ENCODE measurements at places on chromosomes 2 and 18.

- DNase-seq, result no peak
These were observed 59.6 kb downstream of the ATOH8 start for GRCh38 chr2:85813211-85813981.

DNA sequence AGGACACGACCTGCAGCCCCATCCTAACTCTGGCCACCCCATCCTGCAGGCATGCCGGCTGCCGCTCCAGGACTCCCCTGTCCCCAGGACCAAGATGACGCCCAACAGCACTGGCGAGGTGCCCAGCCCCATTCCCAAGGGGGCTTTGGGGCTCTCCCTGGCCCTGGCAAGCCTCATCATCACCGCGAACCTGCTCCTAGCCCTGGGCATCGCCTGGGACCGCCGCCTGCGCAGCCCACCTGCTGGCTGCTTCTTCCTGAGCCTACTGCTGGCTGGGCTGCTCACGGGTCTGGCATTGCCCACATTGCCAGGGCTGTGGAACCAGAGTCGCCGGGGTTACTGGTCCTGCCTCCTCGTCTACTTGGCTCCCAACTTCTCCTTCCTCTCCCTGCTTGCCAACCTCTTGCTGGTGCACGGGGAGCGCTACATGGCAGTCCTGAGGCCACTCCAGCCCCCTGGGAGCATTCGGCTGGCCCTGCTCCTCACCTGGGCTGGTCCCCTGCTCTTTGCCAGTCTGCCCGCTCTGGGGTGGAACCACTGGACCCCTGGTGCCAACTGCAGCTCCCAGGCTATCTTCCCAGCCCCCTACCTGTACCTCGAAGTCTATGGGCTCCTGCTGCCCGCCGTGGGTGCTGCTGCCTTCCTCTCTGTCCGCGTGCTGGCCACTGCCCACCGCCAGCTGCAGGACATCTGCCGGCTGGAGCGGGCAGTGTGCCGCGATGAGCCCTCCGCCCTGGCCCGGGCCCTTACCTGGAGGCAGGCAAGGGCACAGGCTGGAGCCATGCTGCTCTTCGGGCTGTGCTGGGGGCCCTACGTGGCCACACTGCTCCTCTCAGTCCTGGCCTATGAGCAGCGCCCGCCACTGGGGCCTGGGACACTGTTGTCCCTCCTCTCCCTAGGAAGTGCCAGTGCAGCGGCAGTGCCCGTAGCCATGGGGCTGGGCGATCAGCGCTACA, 2.1 kb downstream of the GPBAR1 start:
- no peak for DNase-seq

DNA sequence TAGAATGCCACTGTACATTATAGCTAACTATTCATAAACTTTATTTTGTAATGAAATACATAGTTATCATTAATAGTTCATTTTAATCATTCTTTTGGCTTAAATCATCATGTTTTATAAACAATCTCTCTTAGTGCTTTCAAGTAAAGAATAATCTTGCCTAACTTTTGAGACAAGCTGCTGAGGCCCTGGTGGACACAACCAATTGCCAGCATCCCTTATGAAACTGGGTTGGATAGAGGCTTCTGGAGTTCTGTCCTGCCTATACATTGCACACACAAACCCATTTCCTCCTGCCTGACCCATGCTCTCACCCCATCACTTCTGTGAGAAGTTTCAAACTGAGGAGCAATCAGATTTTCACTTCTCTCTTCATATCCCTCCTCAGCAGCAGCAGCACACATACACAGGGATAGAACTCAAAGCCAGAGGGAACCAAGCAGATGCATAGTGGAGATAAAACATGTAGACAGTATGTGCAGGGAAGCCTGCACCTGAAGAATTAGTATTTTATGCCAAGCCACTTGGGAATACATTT, 450.0 kb upstream of the SLC14A2 start:
- no peak for DNase-seq

DNA sequence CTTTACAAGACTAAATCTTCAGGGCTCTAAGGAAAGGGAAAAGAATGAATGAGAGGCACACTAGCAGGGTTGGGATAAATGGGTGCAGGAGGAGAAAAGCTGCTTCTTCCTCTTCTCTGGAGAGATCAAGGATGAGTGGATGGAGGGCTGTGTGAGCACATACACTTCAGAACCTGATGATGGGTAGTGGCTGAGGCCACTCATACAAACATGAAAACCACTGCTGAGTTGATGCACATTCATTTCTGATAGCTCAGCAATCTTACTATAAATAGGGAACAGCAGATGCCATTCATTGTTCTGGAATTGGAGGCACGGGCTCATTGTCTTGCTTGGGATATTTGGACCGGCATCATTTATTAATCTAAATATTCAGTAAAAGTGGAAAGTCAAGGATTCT, 152.4 kb upstream of the KCTD1 start:
- DNase-seq, result no peak

- DNase-seq, result no peak
These were observed 332.2 kb downstream of the OSR1 start for GRCh38 chr2:19026261-19026660.

DNA sequence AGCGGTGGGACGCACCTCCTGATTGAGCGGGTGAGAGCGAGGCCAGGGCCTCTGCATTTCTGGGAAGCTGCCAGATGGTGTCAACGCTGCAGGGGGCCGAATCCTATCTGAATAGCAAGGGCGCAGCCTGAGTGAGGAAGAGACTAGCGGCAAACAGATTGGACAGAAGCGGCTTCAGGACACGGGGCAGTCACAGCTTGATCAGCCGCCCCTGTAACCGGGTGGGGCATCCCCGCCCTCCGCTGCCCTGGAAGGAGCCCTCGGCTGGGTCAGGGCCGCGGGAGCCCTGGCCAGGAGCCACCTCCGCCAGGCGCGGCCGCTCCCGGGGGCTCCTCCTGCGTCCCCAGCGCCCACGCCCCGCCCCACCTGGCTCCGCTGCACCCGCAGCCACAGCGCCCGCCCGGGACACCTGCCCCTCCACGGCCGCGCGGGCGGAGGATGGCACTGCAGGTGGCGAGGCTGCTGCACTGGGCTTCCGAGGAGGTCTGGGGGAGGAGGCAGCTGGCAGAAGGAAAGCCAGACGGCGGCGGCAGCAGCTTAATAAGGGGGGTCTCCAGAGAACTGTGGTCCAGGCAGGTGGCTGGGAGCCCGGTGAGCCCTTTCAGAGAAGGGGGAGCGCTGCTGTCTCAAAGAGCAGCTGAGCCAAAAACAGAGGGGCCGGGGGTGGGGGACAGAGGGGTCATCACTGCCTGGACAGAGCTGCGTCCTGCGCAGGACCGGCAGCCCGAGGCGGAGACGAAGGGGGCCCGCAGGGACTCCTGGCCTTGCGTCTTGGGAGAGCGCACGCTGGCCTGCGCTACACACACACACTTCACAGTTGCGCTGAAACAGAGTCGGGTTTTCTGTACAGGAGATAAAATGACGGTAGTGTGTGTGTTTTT, 18.8 kb upstream of the SOX11 start:
- DNase-seq, result no peak

- DNase-seq, result no peak
These were observed 38.0 kb downstream of the SLC4A1AP start for GRCh38 chr2:27701676-27702075.

- DNase-seq, result no peak
These were observed 5.4 kb upstream of the IL1R2 start for GRCh38 chr2:101986376-101986775.

DNA sequence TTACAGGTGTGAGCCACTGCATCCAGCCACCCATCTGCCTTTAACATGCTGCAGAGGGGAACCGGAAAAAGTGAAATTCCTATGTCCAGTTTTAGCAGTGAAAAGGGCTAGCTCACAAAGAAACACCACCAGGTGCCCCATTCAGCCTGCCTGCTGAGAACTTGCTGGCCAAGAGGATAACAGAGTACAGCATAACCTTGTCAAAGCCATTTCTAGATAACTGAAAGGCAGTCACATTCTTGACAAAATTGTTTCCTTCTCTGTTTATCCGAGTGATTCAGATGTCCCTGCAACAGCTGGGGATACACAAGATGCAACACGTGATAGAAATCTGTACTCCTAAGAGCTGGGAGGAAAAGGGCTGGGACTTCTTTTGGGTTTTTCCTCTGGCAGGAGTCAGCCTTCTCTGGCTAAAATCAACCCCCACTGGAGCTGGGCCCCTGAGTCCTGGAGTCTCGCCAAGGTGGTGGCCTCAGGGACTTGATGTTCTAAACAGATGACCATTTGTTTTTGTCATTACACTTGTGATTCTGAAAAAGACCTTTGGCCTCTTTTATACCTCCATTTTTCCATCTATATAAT, 505.4 kb downstream of the BCL11A start:
- no peak for DNase-seq

DNA sequence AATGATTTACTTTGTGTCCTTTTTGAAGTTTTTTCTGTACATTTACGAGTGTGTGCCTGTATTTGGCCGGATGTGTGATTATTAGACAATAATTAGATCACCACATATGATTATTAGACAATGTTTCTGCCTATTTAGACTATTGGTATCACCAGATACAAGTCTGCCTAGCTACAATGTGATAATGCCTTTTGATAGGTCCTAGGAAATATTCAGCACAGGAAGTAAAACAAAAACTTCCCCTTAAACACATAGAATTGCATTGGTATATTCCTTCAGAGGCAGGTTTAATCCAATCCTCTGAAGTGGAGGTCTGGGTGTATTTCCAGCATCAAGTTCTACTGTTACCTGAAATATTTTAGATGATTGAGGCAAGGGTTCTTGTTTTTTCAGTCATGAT, 275.1 kb downstream of the TGIF1 start:
- DNase-seq, result no peak

DNA sequence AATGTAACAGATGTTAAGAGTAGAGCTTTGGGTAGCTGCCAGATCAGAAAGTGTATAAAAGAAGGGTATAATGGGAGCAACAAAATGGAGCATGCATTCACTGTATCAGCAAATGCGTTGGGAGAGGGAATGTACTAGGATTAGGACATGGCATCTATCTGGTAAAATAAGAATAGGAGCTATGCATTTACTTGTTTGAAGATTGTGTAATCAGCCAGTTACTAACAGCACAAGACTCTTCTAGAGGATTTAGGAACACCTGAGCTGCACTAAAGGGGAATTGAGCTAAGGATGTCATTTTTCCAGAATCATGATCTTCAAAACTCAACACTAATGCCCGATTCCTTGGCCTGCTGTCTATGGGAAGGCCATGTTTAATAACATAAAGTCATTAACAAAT, 394.2 kb upstream of the TNP1 start:
- DNase-seq, result no peak

GRCh38 chr18:26471027-26471426, 77.3 kb downstream of the KCTD1 start:
- no peak for DNase-seq

DNA sequence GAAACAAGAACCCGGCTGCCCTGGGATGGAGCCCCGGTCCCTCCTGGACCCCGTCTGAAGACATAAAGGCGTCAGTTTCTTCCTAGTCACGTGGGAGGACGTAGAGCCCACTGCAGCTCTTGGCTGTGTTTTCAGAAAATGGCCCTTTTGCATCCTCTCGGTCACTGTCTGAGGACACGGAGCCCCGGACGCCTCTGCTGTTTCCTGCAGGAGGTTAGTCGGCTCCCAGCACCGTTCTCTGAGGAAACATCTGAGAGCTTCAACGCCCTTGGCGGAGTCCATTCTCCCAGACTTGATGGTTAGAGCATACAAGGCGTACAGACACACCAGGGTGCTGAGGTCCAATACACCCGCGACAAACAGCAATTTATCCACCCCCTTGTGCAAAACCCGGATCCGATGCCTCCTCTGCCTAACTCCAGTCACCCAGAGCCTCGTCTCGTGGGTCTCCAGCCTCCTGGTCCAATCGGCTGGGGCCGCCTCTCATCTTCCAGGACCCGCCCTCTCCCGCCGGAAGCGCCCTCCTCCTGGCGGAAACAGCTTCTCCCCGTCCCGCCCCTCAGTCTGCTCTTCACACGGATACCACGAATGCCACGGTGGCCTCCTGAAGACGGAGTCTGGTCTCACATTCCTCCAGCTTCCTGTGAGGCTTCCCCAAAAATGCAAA, 119.4 kb downstream of the TMEM18 start:
- no peak for DNase-seq

DNA sequence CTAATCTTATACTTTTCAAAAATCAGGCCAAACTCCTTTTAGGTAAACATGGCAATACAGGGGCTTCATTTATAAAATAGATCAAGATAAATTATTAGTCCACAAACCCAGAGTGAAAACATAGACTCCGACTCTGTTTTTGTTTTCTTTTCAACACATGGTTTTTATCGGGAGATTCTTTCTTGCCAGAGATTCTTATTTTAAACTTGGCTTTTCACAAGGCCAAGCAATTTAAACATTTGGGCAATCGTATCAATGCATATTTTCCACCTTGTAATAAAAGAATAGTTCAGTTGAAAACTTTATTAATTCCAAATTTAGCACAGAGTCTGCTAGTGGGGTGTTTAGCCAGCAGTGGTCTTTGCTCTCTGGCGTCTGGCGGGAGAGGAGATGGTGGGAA, 71.9 kb downstream of the SOX11 start:
- DNase-seq, result no peak

DNA sequence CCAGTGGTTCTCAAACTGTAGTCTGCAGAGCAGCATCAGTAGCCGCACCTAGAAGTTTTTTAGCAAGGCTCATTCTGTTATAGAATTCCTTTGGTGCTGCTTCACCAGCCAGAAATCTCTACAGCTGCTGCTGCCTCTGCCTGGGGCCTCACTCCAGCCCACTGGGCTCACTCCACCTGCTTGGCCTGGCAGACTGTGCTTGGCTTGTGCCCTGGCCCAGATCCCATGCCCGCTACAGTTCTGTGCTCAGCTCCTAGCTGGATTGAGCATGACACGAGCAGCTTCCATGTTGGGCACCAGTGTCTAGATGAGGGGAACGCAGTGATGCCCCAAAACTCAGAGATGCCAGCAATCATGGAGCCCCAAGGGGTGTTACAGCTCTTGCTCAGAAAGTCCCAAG, 22.6 kb downstream of the MAPK4 start:
- DNase-seq, result no peak

GRCh38 chr18:73286584-73286983, 418.8 kb upstream of the NETO1 start:
- no peak for DNase-seq

- DNase-seq, result no peak
These were observed 7.6 kb upstream of the TNS1 start for GRCh38 chr2:218010140-218010983.

DNA sequence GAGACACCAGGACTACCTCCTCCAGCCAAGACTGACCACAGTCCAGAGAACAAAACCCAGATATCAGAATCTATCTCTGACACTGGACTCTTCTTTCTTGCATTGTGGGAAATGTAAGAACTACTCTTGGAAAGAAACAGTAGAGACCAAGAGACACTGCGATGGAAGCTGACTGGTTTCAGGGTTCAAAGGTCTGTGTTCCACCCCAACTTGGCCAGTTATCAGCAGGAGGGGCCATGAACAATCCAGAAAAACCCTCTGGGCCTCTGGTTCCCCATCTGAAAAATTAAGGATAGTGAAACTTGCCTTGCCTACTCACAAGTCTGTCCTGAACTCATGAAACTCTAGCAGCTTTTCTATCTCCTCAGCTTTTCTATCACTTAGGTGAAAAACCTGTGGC, 166.5 kb downstream of the SUCLG1 start:
- no peak for DNase-seq

Data from C1 segment of cervical spinal cord (tissue), 14 donors.